ENCODE measurements at places on chromosomes 4 and X.

DNA sequence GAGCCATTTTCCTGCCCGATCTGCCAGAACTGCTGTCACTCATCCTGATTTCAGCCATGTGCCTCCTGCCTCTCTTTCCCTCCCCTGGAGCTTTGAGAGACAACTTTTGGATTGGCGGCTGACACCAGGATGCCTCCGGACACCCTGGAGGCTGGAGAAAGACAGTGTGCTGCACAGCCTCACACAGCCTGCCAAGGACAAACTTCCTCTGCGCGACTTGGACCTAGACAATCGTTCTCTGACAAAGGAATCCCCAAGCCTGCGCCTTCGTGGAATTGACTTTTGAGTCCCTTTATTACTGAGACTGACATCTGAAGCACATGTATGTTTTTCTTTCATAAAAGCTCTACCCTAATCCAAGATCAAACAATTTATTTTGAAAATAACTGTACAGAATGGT, 10.8 kb upstream of the LDB2 start:
- DNase-seq, result no peak

GRCh38 chr4:40432504-40432903, 97.4 kb downstream of the CHRNA9 start:
- no peak for DNase-seq

GRCh38 chr4:52015366-52015765, 4.8 kb downstream of the LRRC66 start:
- DNase-seq, result no peak

GRCh38 chrX:75989806-75990590, 182.9 kb upstream of the PBDC1 start:
- no peak for DNase-seq

GRCh38 chr4:169105620-169106019, 95.6 kb upstream of the CBR4 start:
- DNase-seq, result no peak

DNA sequence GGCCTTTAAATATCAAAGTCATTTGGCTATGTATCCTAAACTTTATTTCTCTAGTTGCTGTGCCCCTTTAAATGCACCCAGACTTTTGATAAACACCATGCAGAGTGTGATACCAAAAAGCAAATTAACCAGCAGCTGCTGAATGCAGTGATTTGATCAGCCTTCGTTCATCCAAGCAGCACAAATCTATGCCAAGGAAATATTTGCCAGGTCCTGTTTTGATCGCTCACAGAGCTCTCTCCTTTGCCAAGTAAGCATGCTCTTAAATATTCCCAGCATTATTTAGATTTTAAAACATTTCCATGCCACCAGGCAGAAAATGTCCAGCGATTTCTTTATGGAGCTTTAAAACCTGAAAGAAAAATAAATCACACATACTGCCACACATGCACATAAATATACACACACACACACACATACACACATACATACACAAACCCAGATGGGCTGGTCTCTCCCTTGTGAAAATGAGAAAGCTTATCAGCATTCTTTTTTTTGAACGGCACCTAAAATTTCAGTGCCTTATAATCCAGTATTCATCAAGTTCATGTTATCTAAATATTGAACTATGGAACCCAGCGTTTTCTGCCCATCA, 35.7 kb downstream of the BTC start:
- DNase-seq, result no peak

- no peak for DNase-seq
Observed at GRCh38 chr4:77036206-77036605, 39.6 kb downstream of the CCNI start.

DNA sequence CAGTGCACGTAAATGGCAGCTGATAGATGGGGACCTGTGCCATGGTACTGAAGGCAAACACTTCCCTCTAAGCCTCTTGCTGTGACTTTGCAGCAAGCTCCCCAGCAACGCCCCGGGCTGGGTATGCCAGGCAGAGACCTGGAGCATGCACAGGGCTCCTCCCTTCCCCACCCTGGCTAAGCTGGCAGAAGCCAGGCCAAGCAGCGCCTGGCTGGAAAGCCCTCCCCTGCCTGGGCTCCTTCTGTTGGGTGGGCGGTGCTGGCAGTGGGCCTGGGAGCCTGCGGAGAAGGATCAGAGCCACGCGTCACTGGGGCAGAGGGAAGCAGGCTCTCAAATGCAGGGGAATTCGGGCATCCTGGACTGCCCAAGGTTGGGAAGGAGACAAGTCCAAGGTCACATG, 3.6 kb downstream of the ATP2B3 start:
- no peak for DNase-seq

GRCh38 chr4:108045687-108046024, 56.0 kb downstream of the HADH start:
- no peak for DNase-seq

DNA sequence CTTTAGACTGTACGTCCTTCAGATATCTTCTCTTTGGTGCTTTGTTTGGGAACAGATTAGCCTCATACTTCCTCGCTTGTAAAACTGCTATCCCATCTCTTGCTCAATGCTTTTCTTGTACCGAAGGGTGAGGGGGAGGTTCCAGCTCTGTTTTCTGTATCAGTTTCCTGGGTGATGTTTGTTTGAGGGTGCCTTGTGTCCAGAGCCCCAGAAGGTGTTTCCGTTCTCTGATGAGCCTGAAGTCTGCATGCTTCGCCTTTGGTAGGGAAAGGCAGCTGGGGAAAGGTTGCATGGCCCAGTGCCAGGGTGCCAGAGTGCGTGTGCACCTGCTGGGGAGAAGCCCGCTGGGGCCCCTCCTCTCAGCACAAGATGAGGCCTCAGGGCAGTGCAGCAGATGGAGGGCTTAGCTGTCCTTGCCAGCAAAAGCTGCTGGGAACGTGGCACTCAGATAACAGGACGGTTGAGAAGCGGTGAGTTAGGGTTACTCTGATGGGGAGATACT, 73.7 kb downstream of the TBL1X start:
- DNase-seq, result no peak

DNA sequence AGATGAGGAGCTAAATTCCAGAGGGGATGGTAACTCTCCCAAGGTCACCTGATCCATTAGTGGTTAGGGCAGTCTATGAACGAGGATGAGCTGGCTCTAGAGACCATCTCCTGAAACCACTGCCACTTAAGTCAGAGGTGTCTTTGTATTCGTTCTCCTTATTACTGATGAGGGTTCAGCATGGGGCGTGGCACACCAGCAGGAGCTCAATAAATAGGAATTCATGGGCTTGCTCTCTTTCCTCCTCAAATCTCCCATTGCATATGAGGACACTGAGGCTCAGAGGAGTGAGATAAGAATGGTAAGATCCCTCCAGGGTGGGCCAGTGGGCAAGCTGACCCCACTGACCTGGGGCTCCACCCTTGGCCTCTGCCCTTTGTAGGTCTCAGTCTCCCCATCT, 1.7 kb upstream of the GATA1 start:
- DNase-seq, result no peak

GRCh38 chr4:7747566-7747965, 192.1 kb downstream of the AFAP1 start:
- no peak for DNase-seq

DNA sequence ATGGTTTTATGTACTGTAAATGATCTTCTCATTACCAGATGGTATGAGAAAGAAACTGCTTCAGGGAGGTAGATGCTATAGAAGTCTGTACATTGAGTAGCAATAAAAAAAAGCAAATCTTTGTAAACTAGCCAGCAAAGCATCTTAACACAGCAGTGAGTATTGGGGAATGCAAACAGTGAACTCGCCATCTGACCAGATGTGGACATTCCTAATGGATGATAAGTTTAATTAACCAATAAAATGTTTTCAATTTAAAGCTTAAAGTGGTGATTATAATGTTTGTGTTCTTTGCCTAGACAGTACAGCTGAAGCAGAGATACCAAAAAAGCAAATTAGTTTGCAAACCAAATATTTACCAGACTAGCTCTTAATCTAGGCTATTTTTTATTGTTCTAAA, 1144.2 kb downstream of the FAT4 start:
- no peak for DNase-seq

- no peak for DNase-seq
Observed at GRCh38 chr4:15455290-15455689, 14.4 kb upstream of the CC2D2A start.

- DNase-seq, result no peak
Observed at GRCh38 chrX:110004731-110005369, 1.9 kb downstream of the TMEM164 start.

GRCh38 chrX:47564438-47565085, 3.6 kb downstream of the ARAF start:
- no peak for DNase-seq

DNA sequence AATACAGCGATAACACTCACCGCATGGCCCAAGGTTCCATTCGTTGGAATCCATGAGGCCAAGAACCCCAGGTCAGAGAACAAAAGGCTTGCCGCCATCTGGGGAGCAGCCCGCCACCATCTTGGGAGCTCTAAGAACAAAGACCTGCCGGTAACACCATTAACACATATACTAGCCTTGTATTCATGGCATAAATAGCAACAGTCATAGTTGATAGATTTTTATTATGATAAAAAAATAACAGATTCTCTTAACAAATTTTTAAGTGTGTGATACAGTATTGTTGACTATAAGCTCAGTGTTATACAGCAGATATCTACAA, 309.4 kb downstream of the GLUD2 start:
- DNase-seq, result no peak

DNA sequence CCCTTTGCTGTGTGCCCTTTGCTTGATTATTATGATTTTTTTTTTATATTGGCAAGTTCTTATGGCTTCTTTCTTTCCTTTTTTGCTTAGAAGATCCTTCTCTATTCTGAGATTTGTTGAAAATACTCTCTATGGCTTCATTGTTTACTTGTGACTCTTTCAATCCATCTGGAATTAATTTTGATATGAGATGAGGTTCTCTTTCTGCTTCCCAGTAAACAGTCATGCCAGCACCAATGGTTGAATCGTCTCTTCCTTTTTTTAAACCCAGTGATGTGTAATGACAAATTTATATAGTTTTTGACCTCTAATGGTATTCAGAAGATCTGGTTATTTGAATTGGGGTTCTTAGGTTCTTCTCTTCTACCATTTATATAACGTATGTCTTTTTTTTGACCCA, 121.8 kb downstream of the ARHGAP10 start:
- no peak for DNase-seq

DNA sequence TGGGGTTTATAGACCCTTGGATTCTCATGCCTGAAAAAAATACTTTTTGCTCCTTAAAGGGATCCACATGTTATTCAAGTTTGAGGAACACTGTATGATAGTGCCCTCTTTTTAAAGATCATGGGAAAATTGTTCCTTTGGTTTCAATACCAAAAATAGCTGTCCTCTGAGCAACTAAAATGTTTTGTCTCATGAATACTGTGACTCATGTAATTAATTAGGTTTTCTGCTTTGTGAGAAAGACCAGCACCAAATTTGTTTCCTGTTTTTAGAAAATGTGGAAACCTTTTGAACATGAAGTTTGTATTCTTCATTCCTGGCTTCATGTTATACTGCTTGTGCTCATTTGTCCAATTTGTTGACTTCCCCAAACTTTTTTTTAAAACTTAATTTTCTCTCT, 127.6 kb upstream of the SH3RF1 start:
- no peak for DNase-seq
